ENCODE measurements at places on chromosomes 3 and 15.

DNA sequence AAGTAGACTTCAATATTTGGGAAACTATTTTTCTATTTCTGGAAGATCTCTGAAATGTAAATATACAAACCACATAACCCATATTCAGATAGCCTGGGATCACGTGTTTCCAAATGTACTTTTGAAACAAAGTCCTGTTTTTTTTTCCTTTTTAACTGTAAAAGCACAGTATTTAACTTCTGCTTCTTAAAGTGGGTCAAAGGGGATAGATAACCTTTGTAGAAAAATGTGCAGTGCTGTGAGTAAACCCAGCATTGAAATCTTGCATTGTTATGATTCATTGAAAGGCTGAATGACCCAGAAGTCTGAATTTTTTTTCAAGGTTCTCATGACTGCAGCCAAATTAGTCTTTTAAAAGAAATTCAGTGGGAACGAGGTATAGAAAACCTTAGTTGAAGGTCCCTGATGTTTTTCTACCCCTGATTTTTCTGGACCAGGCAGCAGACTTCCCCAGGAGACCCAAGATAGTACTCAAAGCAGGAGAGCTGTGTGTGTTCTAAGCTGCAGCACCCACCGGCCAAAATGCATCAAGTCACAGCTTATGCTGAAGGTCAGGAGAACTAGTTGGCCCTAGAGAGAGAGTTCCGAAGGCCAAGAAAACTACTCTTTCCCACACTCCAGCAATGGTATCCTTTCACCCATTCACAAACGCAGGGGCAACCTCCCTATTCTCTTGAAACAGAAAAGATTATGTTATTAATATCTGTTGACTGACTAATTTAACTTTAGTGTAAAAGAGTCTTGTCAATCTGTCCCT, 43.6 kb upstream of the APH1B start:
- DNase-seq = no peak

- no peak for DNase-seq
Measured at GRCh38 chr15:45849136-45849535, 214.3 kb downstream of the SQOR start.

GRCh38 chr15:45123397-45123796, 6.3 kb downstream of the DUOXA1 start:
- no peak for DNase-seq

- DNase-seq = no peak
Measured at GRCh38 chr15:43285609-43286037, 18.9 kb upstream of the TGM5 start.

- no peak for DNase-seq
Measured at GRCh38 chr3:20516311-20516710, 330.3 kb upstream of the SGO1 start.

GRCh38 chr15:101437209-101437608, 52.3 kb downstream of the PCSK6 start:
- DNase-seq = no peak

DNA sequence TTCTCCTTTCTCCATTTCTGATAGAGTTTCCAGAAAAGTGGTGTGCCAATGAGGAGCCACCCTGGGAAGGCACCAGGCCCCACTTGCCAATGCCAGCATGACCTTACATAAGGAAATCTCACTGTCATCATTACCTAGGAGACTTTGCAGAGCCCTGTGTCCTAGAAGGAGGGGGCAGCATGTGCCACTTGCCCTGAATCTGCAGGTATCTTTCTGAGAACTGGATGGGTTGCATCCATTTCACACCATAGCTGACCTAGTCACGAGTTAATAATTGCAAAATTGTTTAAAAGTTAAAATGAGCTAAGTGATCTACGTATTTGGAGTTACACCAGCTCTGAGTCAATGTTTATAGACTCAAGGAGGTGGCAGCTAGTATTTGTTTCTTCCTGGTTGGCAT, 14.3 kb downstream of the CA12 start:
- no peak for DNase-seq
